ENCODE measurements at places on chromosomes 11 and 22.

GRCh38 chr22:43364169-43364435 is 20.9 kb upstream of the SCUBE1 start:
- no peak for DNase-seq

GRCh38 chr11:26087120-26087935 is 244.6 kb upstream of the ANO3 start:
- no peak for DNase-seq

DNA sequence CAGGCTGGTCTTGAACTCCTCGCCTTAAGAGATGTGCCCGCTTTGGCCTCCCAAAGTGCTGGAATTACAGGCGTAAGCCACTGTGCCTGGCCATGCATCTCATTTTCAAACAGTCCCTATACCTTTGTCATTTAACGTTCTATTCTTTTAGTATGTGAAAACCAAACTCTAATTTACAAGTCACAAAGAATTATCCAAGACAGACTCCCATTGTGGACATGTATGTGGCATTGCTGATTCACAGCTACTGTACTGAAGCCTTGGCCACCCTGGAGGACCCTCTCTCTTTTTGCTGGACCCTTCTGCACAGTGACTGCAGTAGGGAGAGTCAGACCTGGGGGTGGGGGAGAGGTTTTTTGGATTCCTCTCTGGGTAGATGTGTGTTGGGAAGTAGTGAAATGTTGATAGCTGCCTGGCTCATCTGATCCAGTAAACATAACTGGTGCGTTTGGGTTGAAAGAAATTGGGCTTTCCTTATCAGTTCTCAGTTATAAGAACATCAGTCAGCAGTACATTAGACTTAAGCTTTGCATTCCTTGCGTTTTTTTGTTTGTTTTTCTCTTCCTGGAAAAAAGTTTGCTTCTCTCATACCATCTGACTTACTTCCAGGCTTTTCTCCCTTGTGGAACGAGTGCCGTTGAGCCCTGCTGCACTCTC is 65.9 kb downstream of the MED15 start:
- DNase-seq, result no peak

GRCh38 chr11:64305075-64305690 is at the start of gene ESRRA:
ESRRA (plus strand) TSS chr11:64305524; CDS start chr11:64307180, 1,656 bp downstream.
- peak; percentile 98 for DNase-seq

- no peak for DNase-seq
Measured at GRCh38 chr22:38230916-38231315, 29.1 kb downstream of the MAFF start.

DNA sequence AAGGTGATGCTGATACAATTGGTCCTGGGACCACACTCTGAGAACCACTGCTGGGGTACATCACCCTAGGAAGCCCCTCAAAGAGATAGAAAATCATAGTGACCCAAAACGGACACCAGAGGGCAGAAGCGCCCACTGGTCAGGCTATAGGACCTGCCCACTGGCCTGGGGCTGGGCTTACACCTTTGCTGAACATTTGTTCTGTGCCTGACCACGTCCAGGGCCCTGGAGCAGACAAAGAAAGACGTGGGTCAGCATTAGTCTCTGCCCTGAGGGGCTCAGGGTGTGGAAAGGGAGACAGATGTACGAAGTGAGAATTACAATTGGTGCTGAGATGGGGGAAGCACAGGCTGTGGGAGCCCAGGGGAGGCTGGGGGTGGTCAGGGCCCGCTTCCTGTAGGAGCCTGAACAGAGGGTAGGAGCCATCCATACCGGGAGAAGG is 14.4 kb upstream of the SERPINH1 start:
- DNase-seq, result no peak

DNA sequence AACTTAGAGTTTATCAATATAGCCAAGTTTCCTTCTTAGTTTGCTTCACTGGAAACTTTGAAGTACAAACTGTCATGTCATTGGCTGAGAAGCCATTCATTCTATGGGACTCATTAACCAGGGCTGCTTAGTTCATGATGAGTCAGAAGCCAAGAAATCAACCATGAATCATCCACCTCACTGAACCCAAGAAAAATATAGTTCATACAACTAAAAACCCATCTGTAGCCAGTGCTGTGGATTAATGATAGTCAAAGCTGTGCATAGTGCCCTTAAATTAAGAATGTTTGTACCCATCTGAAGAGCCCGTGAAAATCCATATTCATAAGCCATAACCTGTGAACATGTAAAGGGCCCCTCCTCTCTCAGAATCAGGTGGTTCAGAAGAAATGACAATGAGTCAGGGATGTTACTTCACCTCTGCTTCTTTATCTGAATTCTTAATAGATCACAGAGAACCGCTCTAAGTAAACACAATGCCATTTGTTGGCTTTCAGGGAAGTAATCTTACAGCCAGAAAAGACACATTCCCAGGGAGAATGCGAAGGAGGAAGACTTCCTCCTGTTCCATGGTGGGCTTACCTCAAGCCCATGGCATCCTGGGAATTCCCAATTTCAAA is 25.4 kb downstream of the MMP20 start:
- no peak for DNase-seq
